ENCODE measurements at places on chromosomes 7 and 10.

GRCh38 chr10:28530751-28531150, 2.2 kb upstream of the WAC start:
- DNase-seq, result no peak

- no peak for DNase-seq
Observed at GRCh38 chr7:128084896-128085608, 53.8 kb upstream of the LRRC4 start.

- DNase-seq, result no peak
Observed at GRCh38 chr10:72611783-72612182, 14.1 kb downstream of the MICU1 start.

DNA sequence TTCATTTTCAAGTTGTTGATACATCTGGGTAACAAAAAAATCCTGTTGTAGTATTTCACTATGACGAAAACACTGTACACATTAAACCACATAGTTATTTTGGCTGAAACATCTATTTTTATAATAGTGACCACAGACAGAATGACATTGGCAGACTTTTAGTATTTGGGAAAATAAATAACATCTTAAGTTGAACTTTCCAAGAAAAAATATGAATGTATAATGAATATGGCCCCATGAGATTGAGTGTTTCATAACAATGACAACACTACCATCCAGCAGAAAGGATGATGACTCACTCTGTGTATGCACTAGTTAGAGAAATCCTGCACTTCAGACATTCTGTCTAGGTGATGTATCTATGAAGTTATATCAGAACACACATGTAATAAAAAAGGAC, 118.1 kb downstream of the SEMA3D start:
- DNase-seq, result no peak

GRCh38 chr10:71582019-71582418, 137.6 kb downstream of the C10orf105 start:
- no peak for DNase-seq

- no peak for DNase-seq
Observed at GRCh38 chr10:35881320-35881719, 239.2 kb upstream of the FZD8 start.

Data from amniotic stem cell (primary cell).